ENCODE measurements at places on chromosomes 3 and 15.

DNA sequence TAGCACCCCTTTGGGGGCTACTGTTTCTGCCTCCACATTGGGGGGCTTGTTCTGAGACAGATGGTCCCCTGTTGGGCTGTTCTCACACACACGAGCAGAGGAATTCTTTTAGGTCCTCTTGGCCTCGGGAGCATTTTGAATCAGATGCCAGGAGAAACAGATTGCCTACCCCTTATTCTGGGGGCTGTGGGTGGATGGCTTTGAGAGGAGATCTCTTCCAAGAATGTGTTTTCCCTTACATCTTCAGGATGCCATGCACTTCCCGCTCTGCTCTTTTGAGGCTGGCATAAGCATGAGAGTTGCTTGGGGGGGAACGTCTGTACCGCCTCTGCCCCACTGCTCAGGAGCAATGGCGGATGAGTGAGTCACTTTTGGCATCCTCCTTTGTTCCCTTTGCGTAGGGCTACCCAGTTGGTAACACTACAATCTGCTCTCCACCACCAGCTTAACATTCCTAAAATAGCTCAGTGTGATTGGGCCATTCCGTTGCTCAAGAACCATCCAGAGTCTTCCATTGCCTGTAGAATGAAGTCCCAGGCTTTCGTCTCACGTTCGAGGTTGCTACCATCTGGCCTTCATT, 154.4 kb downstream of the RPLP1 start:
- DNase-seq: no peak

GRCh38 chr3:127053979-127054378, 71.1 kb downstream of the PLXNA1 start:
- DNase-seq: no peak

- DNase-seq: no peak
Measured at GRCh38 chr3:53075743-53076140, 29.9 kb upstream of the SFMBT1 start.

DNA sequence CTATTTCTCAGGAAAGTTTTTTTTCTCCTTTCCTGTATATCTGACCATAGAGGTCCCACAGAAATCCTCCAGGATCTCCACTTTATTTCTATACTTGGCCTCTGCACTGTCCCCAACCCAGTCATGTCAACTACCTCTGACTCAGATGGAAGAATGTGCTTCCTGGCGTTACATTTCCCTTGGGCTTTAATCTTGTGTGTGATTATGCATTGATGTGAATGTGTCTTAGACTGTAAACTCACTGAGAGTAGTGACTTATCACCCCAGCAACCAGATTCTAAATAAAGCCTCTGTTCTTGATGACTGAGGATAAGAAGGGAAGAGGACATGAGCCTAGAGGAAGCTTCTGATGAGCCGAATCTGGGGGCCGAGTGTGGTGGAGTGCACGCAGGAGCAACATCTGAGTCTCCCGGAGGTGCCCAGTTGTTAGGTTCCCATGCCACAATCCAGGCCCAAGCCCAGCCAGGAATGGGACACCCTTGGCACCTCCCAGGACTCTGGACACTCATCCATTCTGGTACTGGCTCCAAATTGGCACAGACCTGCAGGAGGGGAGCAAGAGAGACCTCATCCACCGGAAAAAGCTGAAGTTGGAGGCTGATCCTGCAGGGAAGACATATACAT, 32.1 kb upstream of the HEG1 start:
- no peak for DNase-seq

GRCh38 chr15:92807971-92808571, 92.1 kb upstream of the CHD2 start:
- peak; percentile 61 for DNase-seq

DNA sequence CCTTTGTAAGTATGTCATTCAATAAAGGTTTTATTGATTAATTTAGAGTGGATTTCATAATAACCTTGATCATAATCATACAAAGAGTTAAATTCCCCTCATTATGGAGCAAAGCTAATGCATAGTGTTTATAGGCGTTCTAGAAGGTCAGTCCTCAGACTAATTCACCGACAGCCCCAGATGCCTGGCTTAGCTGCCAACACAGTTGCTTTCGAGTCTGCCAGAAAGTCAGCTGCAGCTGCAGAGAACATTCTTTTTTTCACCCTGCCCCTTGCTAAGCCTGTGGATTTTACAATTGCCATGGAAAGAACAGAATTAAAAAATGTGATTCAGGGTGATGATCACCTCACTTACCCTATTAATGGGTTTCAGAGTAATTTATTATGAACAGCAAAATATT, 21.2 kb downstream of the CADM2 start:
- no peak for DNase-seq

- DNase-seq: no peak
Measured at GRCh38 chr15:62934236-62934971, 108.1 kb upstream of the TPM1 start.

DNA sequence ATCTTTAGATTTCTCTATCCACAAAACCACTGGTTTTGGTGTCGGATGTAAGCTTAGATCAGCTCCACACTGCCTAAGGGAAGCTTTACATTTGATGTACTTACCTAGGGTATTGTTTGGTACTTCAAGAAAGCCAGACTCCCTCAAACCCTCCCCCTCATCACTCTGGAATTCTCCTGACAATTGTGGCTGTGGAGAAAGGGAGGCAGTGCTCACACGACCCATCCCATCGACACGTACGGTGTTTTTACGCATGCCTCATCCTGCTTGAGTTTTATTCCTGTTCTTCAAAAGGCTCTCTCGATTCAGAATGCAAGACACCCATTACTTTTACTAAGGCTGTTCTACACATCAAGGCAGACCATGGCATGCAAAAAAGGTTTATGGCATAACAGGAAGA, 67.3 kb upstream of the ONECUT1 start:
- no peak for DNase-seq

- no peak for DNase-seq
Measured at GRCh38 chr15:94749811-94750617, 518.7 kb downstream of the MCTP2 start.

DNA sequence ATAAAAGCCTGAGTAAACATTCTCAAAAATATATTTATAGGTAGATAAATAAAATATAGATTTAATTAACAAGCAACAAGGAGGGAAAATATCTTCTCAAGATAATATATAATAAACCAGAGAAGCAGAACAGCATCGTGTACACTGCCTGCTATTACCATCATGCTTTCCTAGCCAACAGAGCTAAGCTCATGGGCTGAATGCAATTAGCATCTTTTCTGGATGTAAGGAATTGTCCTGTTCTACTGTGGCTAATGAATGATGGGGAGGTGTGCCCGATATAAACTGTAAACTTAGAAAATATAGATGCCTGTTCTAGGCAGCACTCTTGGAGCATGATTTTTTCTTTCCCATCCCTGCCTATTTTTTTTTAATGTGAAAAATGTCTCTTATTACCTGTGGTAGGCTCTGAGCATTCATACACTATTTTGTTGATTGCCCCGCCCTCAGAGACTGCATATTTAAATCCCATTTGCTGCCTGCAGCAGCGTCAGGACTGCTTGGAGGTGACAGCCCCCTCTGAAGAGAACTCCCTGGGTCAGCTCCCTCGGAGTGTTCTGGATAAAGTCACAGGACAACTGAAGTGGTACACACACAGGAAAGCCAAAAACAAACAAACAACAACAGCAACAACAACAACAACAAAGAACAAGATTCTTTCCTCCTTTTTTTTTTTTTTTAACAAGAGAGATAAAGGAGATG, 312.3 kb downstream of the SATB1 start:
- DNase-seq: no peak

DNA sequence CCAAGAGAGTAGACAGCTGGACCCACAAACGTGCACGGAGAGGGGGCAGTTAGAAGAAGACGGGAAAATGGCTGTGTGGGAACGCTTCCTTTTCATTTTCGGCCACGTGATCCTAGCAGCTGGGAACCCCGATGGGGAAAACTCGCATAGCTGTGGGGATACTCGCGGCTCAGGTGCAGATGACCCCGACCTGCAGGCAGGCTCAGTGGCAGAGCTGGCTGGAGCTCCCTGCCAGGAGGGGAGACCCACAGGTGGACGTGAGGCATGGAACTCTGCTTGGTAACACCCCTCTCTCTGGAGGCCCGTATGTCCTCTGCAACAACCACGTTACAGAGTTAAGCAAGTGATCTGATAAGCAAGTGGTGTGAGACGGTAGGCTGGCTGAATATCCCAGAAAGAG, 84.6 kb upstream of the SNRPA1 start:
- no peak for DNase-seq

DNA sequence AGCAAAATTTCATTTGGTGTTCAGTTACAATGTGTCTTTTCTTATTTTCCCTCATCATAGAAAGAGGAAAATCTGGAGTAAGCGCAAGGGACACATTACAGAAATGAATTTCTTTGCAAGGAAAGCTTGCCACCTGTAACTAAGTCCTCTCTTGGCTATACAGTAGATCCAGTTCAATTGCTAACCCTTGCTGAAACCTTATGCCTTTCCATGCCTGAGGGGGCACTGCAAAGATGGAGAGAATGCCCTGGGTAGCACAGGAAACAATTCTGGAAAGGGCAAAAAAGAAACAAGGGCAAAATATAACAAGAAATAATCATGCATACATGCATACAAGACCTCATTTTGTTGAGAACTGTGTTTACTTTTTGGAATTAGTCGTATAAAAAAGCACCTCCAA, 4.3 kb downstream of the CADM2 start:
- no peak for DNase-seq

DNA sequence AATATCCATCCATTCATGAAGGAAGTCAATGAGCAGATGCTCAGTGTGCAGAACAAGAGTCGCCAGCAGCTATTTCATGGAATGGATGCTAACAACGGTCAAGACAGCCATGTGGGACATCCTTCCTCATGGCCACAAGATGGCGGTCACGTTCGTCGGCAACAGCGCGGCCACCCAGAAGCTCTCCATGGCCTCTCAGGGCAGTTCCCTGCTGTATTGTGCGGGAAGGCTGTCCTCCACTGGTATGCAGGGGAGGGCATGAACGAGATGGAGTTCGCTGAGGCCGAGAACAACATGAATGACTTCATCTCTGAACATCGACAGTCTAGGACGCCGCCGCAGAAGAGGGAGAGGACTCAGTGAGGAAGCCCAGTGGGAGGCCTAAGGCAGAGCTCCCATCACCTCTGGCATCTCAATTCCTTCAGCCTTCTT, 208.3 kb downstream of the TJP1 start:
- no peak for DNase-seq
